IPS DF 6.9 (cell line): ENCODE measurements at places on chromosomes 4 and X.

GRCh38 chr4:88093874-88094273, 64.6 kb downstream of the ABCG2 start:
- DNase-seq: no peak

- no peak for DNase-seq
These were observed 558.8 kb upstream of the GRIA3 start for GRCh38 chrX:122625239-122625638.

DNA sequence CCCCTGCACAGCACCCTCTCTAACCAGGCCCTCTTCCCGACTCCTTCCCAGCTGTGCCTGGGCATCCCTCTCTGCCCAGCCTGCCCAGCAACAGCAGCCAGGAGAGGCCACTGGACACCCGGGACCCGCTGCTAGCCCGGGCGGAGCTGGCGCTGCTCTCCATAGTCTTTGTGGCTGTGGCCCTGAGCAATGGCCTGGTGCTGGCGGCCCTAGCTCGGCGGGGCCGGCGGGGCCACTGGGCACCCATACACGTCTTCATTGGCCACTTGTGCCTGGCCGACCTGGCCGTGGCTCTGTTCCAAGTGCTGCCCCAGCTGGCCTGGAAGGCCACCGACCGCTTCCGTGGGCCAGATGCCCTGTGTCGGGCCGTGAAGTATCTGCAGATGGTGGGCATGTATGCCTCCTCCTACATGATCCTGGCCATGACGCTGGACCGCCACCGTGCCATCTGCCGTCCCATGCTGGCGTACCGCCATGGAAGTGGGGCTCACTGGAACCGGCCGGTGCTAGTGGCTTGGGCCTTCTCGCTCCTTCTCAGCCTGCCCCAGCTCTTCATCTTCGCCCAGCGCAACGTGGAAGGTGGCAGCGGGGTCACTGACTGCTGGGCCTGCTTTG, 1.1 kb downstream of the AVPR2 start:
- no peak for DNase-seq

DNA sequence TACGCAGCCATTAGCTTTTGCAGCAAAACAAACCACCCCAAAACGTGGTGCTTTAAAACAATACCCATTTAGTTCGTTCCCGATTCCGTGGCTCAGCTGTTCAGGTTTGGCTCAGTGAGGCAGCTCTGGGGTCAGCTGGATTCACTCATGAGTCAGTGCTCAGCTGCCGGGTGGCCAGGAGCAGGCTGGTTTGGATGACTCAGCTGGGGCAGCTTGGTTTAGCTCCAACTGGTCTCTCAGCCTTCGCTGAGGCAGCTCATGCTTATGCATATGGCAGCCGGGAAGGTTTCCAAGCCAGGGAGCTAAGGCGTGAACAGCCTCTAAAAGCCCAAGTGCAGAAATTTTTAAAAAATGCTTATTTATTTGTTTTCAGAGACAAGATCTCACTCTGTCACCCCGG, 13.3 kb upstream of the CD99 start:
- DNase-seq: no peak

DNA sequence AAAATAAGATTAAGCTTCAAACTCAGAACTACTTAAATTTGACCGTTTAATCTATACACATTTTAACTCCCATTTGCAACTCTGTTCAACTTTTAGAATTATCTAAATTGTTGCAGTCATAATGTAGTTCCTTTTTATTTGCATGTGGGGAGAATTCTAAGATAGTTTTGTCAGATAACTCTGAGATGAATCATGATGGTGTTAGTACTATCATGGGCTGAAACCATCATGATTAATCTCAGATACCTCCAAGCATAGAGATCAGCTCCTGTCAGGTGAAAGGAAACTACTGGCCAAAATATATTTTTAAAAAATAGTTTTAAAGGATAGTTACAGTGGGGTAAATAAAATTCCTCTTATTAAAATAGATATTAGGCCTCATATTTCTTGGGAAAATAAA, 39.0 kb downstream of the FBXO8 start:
- DNase-seq: no peak

GRCh38 chr4:26574563-26574962, 9.3 kb upstream of the TBC1D19 start:
- no peak for DNase-seq

- no peak for DNase-seq
These were observed 89.3 kb upstream of the NEIL3 start for GRCh38 chr4:177220376-177220775.

DNA sequence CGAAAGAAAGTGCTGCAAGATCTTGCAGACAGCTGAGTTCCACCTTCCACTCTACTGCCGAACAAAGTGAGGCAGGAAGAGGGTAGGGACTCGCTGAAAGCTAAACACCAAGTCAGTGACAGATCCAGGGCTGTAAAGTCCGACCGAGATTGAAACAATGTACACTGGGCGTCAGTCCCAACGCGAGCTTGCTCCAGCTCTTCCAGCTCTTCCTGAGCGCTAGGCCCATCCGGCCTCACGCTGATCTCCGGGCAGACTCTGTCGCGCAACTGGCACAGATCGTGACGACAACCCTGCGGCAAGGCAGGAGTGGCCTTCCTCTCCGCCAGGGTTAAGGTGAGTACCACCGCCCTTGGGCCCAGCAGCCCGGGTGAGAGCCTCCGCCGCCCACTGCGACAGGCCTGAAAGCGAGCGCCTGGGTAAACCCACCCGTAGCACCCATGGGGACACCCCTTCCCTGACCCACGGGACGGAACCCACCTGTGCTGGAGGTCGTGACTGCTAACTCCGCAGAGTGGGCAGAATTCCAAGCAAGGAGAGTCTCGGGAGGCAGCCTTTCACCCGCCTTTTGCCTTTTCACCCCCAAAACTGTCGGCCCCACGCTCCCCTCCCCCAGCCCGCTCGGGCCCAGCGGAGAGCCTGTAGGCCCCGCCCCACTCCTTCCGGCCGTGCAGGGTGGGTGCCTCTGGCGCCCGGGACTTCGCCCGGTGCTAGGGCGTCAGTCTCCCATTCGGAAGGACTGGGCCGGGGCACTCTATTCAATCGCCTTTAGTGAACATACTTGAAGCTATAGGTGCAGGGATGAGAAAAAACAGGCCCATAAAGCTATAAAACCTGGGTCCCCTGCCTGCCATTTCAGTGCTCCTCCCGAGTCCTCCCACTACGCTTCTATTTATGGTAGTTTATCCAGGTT, at the start of gene TMLHE:
Gene TMLHE, minus strand, starts transcription at position 641 of the 913 bp plus-strand sequence. CDS start 67,676 bp downstream, outside the sequence.
- DNase-seq: no peak

DNA sequence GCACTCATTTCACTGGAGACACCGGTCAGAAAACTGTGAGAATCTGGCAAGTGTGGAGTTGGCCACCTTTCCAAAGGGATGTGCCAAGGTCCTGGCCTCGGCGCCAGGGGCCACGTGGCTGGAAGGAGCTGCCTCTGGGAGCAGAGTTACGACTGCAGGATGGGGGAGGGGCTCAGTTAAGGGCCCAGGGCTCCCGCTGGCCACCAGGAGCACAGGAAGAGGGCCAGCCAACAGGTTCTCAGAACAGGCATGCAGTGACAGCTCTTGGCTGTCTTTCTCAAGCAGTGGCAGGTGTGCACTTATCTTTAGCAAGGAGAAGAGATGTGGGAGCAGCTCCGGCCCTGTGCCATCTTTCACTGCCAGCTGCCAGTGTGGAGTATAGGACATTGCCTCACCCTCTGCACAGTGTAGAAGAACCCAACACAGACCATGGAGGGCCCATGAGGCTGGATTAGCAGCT, 115.9 kb upstream of the RBPJ start:
- no peak for DNase-seq

DNA sequence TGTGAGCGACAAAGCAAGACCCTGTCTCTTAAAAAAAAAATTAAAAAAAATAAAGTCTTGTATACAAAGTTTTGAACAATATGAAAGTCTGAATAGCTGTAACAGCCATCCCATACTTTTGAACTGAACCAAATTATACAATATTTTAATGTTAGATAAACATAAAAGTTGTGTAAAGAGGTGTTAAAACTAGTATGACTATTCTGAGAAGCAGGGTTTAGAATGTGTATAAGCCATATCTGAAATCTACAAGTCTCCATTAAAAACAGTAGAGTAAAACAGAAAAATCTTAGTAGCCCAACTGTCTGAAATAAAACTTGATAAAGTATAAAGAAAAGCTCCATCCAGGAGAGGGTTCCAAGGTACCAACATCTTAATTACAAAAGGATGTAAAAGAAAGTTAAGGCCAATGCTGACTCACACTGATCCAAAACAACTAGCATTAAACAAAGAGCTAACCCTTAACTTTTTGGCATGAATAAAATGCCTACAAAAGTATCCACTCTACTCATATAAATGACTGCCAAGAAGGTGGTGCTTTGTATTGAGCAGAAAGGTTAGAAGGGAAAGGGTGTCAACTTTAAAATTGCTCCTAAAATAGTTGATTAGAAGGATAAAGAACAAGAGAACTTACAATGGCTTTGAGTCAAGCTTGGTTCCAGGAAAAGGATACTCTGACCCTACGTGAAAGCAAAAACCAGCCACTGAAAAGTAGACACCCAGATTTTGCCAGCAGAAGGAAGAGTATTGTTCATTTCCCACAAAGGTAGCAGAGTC, 18.5 kb downstream of the CNOT6L start:
- no peak for DNase-seq

DNA sequence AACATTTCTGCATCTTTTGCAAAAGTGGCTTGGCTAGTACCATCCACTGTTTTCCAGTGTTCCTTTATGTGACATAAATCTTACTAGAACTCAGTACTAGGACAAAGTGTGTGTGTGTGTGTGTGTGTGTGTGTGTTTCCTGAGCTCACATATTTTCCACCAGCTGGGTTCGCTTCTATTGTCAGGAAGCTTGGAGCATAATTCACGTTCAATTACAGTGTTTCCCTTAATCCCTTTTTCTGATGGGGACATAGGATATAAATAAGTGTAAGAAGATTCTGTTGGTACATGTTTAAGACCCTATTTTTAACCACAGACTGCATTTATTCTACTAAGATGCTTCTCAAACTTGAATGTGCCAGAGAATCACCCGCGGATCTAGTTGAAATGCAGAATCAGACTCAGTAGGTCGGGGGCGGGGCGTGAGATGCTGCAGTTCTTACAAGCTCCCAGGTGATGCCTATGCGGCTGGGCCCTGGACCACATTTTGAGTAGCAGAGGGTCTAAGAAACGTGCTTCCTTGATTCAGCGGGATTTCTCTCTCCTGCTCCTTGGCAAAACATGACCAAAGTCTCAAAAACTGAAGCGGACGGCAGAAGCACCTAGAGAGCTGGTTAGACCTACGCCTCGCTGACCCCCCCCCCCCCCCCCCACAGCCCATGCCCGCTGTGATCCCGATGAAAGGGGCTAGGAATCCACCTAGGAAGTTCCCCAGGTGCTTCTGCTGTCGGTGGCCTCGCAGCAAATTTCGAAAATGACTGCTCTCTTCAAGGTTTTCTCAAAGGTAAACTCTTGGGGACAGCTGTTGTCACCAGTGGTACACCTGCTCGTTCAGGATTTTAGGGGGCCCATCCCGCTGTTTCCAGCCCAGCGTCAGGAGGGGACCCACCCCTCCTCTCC, 797 bp downstream of the CD99L2 start:
- no peak for DNase-seq

DNA sequence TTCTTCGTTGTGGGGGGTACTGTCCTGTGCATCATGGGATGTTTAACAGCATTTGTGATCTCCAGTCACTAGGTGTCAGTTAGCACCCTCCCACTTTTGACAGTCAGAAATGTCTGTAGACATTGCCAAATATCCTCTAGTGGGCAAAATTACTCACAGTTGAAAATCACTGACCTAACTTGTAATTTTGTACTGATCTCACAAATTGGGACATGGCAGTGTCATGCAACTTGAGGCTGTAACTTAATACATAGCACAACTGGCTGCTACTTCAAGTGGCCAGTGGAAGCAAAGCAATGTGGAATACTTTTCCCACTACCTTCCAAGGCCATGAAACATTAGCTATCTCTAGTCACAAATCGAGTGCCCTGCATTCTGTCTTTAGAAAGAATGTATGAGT, 23.2 kb upstream of the TSPAN7 start:
- DNase-seq: no peak

- DNase-seq: no peak
These were observed 29.1 kb downstream of the RAB33B start for GRCh38 chr4:139483000-139483399.

- peak; percentile 47 for DNase-seq
These were observed 650.8 kb downstream of the PCDH7 start for GRCh38 chr4:31370866-31371465.

DNA sequence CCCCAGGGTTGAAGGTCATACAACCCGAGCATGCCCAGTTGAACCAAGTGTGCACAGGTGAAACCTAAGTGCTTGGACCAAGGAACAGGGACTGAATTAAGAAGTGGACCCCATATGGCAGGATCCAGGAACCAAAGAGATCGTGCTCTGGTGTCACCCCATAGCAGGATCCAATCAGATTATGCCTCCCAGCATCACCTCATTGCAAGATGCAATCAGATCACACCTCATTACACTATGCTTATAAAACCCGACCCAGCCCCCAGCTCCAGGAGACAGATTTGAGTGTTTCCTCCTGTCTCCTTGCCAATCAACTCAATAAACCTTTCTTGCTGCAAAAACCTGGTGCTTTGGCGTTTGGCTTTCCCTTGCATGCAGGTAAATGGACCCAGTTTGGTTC, 37.6 kb downstream of the EFHC2 start:
- DNase-seq: no peak

GRCh38 chrX:74179071-74179470, 124.9 kb upstream of the ZCCHC13 start:
- no peak for DNase-seq

- no peak for DNase-seq
These were observed 57.0 kb downstream of the DCLK2 start for GRCh38 chr4:150135134-150135772.

GRCh38 chr4:79253924-79254323, 71.9 kb downstream of the NAA11 start:
- no peak for DNase-seq

DNA sequence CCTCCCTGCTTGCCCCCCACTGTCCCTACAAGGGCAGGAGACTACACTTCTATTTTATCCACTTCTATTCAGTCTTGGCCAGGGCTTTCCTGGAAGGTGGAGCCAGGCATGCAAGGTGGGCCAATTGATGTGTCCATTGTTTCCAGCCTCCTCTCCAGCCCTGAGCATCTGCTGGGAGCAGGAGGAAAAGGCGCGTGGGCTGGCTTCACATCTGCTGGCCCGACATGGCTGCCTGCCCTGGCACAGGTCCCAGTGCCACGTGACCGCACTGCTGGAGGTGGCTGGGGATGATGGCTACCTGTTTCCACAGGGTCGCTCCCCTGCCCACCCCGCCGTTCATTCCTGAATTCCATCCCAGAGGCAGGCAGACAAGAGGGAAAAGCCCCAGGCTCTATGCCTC, 247.7 kb downstream of the AFAP1 start:
- DNase-seq: no peak

DNA sequence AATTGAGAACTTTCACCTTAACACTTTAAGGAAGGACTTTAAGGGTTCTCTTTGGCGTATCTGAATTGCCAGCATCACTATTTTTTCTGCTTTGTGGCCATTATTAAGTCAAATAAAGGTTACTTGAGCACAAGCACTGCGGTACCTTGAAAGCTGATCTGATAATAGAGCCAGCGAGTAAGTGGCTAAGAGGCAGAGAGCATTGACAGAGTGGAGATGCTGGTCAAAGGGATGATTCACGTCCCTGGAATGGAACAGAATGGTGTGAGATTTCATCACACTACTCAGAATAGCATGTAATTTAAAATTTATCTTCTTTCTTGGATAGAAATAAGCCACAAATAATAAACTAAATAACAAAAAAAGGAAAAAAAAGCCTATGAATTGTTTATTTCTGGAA, 57.1 kb upstream of the NPFFR2 start:
- no peak for DNase-seq

- DNase-seq: peak; percentile 91
These were observed at the start of gene CFAP99 for GRCh38 chr4:2418650-2419571. CFAP99 (plus strand) TSS chr4:2418955.

GRCh38 chr4:33831442-33832066, 2412.8 kb downstream of the ARAP2 start:
- DNase-seq: no peak

GRCh38 chr4:8279321-8280157, 10.0 kb downstream of the HTRA3 start:
- DNase-seq: no peak
